ENCODE measurements at places on chromosomes 11 and 22.
A peak's percentile ranks its signal among the peaks of the same experiment; 100 is the strongest.

GRCh38 chr11:125070699-125071254, 7.7 kb downstream of the SLC37A2 start:
- no peak for DNase-seq

DNA sequence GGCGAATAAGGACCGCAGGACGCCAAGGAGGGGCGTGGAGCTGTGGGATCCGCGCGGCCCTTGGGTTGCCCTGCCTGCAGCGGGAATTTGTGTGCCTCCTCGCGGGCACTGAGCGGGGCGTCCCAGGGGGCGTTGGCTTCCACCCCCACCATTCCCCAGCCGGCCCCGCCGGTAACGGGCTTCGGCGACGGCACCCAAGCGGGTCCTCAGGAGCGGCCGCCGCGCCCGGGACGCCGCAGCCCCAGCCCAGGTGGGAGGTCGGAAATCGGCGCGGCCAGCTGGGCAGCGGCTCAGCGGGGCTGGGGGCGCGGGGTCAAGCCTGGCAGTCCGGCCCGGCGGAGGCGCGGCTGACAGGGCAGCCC, 320 bp downstream of the CLTCL1 start:
- peak; percentile 17 for DNase-seq

- DNase-seq = no peak
Observed at GRCh38 chr11:11262171-11262920, 90.7 kb downstream of the CSNK2A3 start.

GRCh38 chr11:60719391-60719790, 5.1 kb upstream of the MS4A18 start:
- DNase-seq = no peak

GRCh38 chr11:19345848-19346681, 105.3 kb upstream of the E2F8 start:
- no peak for DNase-seq

- DNase-seq = no peak
Observed at GRCh38 chr22:47572443-47572842, 810.0 kb downstream of the TBC1D22A start.

DNA sequence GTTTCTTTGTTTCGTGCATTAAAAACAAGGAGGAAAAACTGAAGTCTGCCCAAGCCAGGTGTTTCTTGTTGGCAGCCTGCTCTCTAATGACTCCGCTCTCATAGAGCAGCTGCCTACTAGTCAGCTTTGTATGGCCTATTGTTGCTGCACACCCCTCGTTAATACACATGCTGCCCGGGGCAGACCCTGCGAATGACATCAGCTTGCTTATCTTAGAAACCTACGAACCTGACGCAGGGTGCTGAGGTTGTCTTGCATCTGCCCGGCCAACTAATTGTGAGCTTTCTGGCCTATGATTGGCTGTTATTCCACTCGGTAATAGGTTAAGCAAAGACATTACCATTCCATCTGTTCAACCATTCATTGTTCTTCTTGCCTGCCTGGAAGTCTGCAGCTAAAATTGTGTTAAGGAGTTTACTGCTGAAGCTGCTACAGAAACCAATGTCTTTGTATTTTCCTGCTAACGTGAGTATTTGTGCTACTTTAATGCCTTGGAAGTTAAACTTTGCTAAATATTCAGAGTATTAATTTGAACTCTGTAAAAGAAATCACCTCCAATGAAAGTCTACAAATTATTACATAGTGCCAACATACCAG, 37.5 kb downstream of the ZC3H12C start:
- no peak for DNase-seq

All from T-helper 1 cell (primary cell).